ENCODE measurements at places on chromosomes 6 and 20.

GRCh38 chr20:17841751-17842215 is 126.8 kb downstream of the SNX5 start:
- H3K4me1 ChIP-seq, result peaks cover 3% of the 10 kb centered on the region
- no peaks in the 10 kb centered on the region for H3K27me3 ChIP-seq
- H3K4me3 ChIP-seq, result no peak overlapping the region
- H3K36me3 ChIP-seq, result no peaks in the 10 kb centered on the region

- no peaks in the 10 kb centered on the region for H3K27me3 ChIP-seq
- no peak overlapping the region for H3K4me3 ChIP-seq
- no peak overlapping the region for H3K27ac ChIP-seq
- peak; percentile 79 for DNase-seq
- H3K4me1 ChIP-seq, result no peaks in the 10 kb centered on the region
- no peaks in the 10 kb centered on the region for H3K36me3 ChIP-seq
These were observed 64.9 kb downstream of the SYCP2L start for GRCh38 chr6:10951675-10952282.

DNA sequence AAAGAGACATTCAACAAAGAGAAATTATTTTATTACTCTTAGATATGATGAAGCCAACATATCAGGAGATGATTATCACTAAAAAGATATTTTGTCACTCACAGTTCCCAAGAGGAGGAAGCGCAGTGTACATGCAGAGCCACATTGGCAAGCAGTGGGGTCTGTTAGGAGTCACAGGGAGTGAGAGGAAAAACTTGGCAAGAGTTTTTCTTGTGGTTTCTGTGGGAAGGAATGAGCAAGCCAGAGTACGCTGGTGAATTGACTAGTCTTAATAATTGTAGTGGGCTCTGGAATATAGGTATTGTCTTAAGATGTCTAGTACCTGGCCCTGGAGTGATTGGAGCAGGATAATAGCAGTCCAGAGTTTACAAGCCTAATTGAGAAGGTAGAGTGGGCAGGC is 1095.2 kb downstream of the GRIK2 start:
- H3K27ac ChIP-seq, result no peak overlapping the region
- no peaks in the 10 kb centered on the region for H3K36me3 ChIP-seq
- no peaks in the 10 kb centered on the region for H3K27me3 ChIP-seq

- no peaks in the 10 kb centered on the region for H3K27me3 ChIP-seq
- no peak for DNase-seq
- H3K27ac ChIP-seq, result no peak overlapping the region
- H3K4me1 ChIP-seq, result no peaks in the 10 kb centered on the region
These were observed 937 bp downstream of the SPACA1 start for GRCh38 chr6:88048578-88048977.

DNA sequence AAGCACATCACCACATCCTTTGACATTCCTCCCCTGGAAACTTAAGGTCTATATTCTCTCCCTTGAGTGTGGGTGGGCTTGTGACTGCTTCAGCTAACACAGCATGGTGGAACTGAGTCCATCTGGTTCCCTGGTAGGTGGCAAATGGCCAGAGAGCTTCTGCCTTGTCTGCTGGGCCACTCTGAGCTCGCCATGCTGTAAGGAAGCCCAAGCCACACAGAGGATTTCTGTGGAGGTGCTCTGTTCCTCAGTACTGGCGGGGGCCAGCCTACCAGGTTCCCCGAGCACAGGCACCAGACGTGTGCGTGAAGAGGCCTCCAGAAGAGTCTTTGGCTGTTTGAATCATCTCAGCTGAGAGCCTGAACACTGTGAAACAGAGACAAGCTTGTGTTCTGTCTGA is 41.6 kb upstream of the PMEPA1 start:
- H3K36me3 ChIP-seq, result no peaks in the 10 kb centered on the region
- H3K27me3 ChIP-seq, result no peaks in the 10 kb centered on the region
- DNase-seq, result no peak
- peaks cover 30% of the 10 kb centered on the region for H3K4me1 ChIP-seq
- H3K27ac ChIP-seq, result no peak overlapping the region
- no peak overlapping the region for H3K4me3 ChIP-seq

- H3K27me3 ChIP-seq, result no peaks in the 10 kb centered on the region
- no peaks in the 10 kb centered on the region for H3K4me1 ChIP-seq
- H3K36me3 ChIP-seq, result no peaks in the 10 kb centered on the region
- no peak for DNase-seq
These were observed 30.1 kb upstream of the SLC16A10 start for GRCh38 chr6:111057074-111057752.

- DNase-seq, result no peak
- no peaks in the 10 kb centered on the region for H3K27me3 ChIP-seq
- H3K4me3 ChIP-seq, result no peak overlapping the region
- no peak overlapping the region for H3K27ac ChIP-seq
- no peaks in the 10 kb centered on the region for H3K4me1 ChIP-seq
- no peaks in the 10 kb centered on the region for H3K36me3 ChIP-seq
These were observed 201.0 kb upstream of the STXBP5 start for GRCh38 chr6:147003186-147003585.

DNA sequence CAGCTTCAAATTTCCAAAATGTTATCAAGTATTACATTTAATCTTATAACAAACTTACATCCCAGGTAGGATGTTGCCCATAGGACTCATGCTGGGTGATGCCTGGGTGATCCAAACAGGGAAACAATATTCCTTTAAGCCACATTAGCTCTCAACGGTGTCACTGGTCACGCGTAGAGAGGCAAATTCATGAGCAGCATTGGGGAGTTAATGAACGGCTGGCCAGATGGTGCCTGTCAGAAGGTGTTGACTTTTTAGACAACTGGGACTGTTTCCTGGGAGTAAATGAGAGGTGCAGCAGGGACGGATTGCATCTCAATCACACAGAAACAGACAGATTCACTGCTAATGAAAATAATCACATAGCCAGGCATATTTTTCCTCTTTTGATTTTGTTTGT is 83.3 kb upstream of the ID4 start:
- peak; percentile 51 for DNase-seq
- H3K4me1 ChIP-seq, result no peaks in the 10 kb centered on the region
- H3K4me3 ChIP-seq, result no peak overlapping the region
- no peaks in the 10 kb centered on the region for H3K36me3 ChIP-seq
- no peak overlapping the region for H3K27ac ChIP-seq

DNA sequence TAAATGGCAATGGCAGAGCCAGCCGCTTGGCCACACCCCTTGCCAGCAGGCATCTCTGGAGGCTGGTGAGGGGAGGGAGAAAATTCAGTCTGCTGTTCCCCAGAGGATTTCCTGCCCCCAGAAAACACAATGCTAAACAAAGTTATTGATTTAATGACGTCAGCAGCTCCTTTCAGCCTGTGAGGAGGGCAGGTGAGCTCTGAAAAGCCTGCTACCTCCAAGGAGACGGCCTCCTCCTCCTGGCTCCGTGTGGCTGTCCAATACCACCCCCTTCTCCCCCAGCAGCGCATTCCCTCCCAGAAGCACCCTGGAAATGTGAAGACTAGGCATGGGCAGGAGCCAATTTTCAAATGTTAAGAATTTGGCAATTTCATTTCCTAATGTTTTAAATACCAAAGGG is 393.1 kb downstream of the ZFAND3 start:
- peaks cover 50% of the 10 kb centered on the region for H3K4me1 ChIP-seq
- H3K4me3 ChIP-seq, result no peak overlapping the region
- H3K27ac ChIP-seq, result peak overlapping the region; percentile 62
- no peaks in the 10 kb centered on the region for H3K36me3 ChIP-seq
- DNase-seq, result no peak

DNA sequence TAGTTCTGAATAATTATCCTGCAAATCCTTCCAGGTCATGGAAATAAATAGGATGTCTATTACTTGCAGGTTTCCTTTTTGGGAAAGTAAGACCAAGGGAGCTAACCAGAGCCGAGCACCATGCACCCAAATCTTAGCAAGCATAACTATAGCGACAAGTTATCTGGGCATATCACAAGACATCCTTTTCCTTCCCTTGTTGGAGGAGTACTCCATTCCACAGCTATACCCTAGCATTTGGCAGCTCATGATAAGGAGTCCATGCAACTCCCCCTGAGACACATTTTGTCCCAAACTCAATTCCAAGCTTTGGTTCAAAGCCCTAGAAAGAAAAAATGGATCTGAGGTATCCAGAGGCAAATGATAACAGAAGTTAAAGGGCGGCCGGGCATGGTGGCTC is 16.5 kb upstream of the ASCC3 start:
- H3K4me3 ChIP-seq, result no peak overlapping the region
- no peak for DNase-seq
- H3K36me3 ChIP-seq, result no peaks in the 10 kb centered on the region
- no peaks in the 10 kb centered on the region for H3K4me1 ChIP-seq
- no peak overlapping the region for H3K27ac ChIP-seq

GRCh38 chr20:24438331-24438730 is 31.1 kb upstream of the SYNDIG1 start:
- H3K27me3 ChIP-seq, result no peaks in the 10 kb centered on the region
- no peak for DNase-seq
- no peak overlapping the region for H3K4me3 ChIP-seq
- H3K36me3 ChIP-seq, result no peaks in the 10 kb centered on the region

GRCh38 chr6:84685983-84686584 is 78.3 kb downstream of the TBX18 start:
- no peak for DNase-seq
- H3K36me3 ChIP-seq, result no peaks in the 10 kb centered on the region
- no peak overlapping the region for H3K4me3 ChIP-seq
- H3K4me1 ChIP-seq, result no peaks in the 10 kb centered on the region

- H3K27me3 ChIP-seq, result no peaks in the 10 kb centered on the region
- no peaks in the 10 kb centered on the region for H3K4me1 ChIP-seq
- DNase-seq, result no peak
- no peak overlapping the region for H3K4me3 ChIP-seq
These were observed 21.4 kb downstream of the KCTD20 start for GRCh38 chr6:36464233-36464632.

- H3K27me3 ChIP-seq, result no peaks in the 10 kb centered on the region
- no peak overlapping the region for H3K4me3 ChIP-seq
- H3K27ac ChIP-seq, result no peak overlapping the region
These were observed 488.3 kb downstream of the CDKAL1 start for GRCh38 chr6:21022343-21023107.

DNA sequence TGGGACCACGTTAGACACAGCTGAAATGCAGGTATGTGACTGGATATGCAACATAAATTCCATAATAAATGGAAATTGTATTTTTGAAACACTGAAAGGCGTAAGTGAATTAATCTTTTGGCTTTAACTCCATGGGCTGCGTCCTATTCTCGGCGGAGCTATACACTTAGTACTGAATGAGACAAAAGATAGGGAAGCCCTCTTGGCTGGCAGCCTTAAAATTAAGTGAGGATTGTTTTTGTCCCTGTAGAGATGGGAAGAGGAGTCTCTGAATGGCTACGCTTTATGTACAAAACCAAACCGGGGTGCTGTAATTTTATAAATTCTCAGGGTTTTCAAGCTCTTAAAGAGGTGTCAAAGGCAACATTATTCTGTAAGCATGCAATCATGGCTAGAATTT is 429.8 kb downstream of the QKI start:
- no peaks in the 10 kb centered on the region for H3K27me3 ChIP-seq
- no peaks in the 10 kb centered on the region for H3K4me1 ChIP-seq
- H3K4me3 ChIP-seq, result no peak overlapping the region
- H3K27ac ChIP-seq, result no peak overlapping the region
- H3K36me3 ChIP-seq, result no peaks in the 10 kb centered on the region

- H3K36me3 ChIP-seq, result no peaks in the 10 kb centered on the region
- DNase-seq, result no peak
- no peak overlapping the region for H3K4me3 ChIP-seq
- H3K27ac ChIP-seq, result no peak overlapping the region
- H3K27me3 ChIP-seq, result no peaks in the 10 kb centered on the region
- no peaks in the 10 kb centered on the region for H3K4me1 ChIP-seq
These were observed 34.6 kb upstream of the SRPK1 start for GRCh38 chr6:35955521-35955920.

- no peak overlapping the region for H3K27ac ChIP-seq
- no peaks in the 10 kb centered on the region for H3K36me3 ChIP-seq
- DNase-seq, result no peak
- H3K4me3 ChIP-seq, result no peak overlapping the region
- H3K4me1 ChIP-seq, result peaks cover 8% of the 10 kb centered on the region
These were observed 18.3 kb upstream of the NHSL1 start for GRCh38 chr6:138517635-138518034.

DNA sequence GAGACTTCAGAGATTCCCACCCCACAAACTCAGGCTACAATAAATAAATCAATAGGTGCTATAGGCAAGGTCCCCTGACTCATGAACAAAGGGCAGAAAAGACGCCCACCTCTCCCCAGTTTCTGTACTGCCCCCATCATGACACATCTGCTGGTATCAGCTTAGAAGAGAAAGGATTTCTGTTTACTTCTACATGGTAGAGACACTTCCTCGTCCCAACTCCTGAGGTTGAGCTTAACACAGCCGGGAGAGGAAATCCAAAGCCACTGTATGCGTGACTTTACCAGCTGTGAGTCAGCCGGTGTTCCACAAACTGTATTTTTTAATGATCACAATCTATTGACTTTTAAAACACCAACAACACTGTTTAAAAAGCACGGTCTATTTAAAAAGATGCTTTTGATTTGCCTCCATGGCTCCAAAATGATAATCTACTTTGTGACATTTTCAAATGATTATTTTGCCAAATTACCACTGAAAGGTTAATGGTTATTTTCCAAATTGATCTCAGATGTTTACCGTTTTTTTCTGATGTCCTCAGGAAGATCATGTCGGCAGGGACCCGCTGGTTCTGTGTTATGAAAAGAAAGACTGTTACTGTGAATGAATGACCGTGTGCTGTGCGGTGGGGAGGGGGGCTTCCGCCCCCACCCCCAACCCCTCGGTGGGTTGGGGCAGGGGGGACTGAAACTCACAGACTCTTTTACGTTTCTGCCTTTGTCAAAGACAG is 72.5 kb downstream of the ATP9A start:
- peaks cover 19% of the 10 kb centered on the region for H3K36me3 ChIP-seq
- no peak for DNase-seq
- H3K27me3 ChIP-seq, result no peaks in the 10 kb centered on the region
- H3K4me1 ChIP-seq, result peaks cover 15% of the 10 kb centered on the region

- no peak overlapping the region for H3K4me3 ChIP-seq
- H3K36me3 ChIP-seq, result no peaks in the 10 kb centered on the region
- no peaks in the 10 kb centered on the region for H3K4me1 ChIP-seq
- no peak for DNase-seq
- no peaks in the 10 kb centered on the region for H3K27me3 ChIP-seq
These were observed 484.0 kb upstream of the SOX4 start for GRCh38 chr6:21109391-21110178.

GRCh38 chr6:85065831-85066230 is 301.4 kb upstream of the TBX18 start:
- H3K36me3 ChIP-seq, result no peaks in the 10 kb centered on the region
- no peaks in the 10 kb centered on the region for H3K4me1 ChIP-seq

GRCh38 chr20:3330046-3330741 is 77.3 kb downstream of the DNAAF9 start:
- no peaks in the 10 kb centered on the region for H3K27me3 ChIP-seq
- peak; percentile 68 for DNase-seq
- H3K4me1 ChIP-seq, result no peaks in the 10 kb centered on the region
- H3K27ac ChIP-seq, result no peak overlapping the region

- no peak overlapping the region for H3K4me3 ChIP-seq
- DNase-seq, result no peak
- peak overlapping the region; percentile 65 for H3K27ac ChIP-seq
- H3K36me3 ChIP-seq, result no peaks in the 10 kb centered on the region
These were observed 60.7 kb downstream of the AKAP12 start for GRCh38 chr6:151300267-151300991.

Data from spinal cord (tissue), 10 donors.